Epithelial cell of prostate (primary cell): ENCODE measurements at places on chromosomes 1 and 21.

DNA sequence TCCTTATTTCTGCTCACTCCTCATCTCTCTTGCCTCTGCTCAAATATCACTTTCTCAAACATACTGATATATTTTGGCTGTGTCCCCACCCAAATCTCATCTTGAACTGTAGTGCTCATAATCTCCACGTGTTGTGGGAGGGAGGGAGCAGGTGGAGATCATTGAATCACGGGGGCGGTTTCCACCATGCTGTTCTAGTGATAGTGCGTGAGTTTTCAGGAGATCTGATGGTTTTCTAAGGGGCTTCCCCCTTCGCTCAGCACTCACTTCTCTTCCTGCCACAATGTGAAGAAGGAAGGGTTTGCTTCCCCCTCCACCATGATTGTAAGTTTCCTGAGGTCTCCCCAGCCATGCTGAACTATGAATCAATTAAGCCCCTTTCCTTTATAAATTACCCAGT, 26.6 kb downstream of the ZBTB8OS start:
- no peak for DNase-seq

DNA sequence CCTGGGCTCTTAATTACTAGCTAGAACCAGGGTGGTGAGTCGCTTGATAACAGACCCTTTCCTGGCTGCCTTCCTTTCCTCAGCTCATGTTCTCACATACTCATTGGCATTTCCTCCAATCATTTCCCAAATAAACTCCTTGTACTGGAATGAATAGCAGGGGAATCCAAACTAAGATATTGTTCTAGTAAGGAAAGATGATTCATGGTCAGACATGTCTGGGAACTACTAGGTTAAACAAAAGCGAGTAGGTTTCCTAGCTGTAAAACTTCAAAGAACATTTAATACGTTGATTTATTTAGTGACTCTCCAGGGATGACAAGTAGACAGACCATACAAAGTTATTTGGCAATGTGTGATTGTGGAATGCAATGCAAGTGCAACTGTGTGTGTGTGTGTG, 121.2 kb upstream of the KCNJ6 start:
- DNase-seq, result peak; percentile 61

DNA sequence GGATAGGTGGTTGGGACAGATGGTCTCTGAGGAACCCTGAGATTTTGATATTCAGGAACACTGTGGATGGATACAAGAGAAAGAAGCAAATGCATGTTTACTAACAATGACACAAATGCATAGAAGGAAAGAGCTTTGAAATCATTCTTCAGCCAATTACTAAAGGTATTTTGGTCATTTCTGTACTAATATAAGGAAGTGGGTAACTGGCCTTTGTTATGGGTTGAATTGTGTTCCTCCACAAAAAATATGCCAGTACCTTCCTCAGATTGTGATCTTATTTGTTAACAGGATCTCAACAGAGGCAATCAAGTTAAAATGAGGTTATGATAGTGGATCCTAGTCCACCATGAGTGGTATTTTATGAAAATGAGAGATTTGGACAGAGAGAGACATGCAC, 68.7 kb upstream of the KCNA3 start:
- DNase-seq, result no peak

DNA sequence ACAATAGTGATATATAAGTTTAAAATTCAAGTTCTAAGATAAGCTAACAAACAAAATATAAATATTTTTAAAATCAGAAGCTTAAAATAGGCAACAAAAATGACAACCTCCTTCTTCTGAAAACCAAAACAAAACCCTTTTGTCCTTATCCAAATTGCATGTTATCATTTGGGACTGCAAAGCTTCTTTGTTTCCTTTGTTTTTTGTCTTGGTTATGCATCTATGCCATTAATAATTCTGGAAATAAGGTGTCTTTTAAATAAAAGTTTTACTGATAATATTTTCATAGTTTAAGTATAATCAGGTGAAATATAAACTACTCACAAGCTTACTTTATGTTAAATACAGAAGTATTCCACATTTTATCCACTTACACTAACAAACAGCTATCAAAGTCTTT, 20.5 kb downstream of the ADSS2 start:
- DNase-seq, result no peak

- DNase-seq, result no peak
These were observed 152.2 kb downstream of the NFIA start for GRCh38 chr1:61234587-61234919.

DNA sequence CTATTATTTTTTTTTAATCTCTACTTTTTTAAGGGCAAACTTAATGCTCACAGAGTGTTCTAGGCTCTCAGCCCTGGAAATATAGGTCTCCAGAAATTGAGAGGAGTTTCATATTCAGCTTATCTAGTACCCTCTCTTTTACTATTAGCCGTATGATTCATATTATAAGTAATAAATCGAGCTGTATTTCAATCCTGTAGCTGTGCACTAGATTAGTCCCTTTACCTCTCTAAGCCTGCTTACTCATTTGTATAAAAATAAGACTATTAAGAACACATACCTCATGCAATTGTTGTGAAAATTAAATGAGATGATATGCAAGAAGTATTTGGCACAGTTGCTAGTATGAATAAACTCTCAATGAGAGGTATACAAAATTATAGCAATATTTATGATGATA, 128.2 kb upstream of the HOOK1 start:
- no peak for DNase-seq

- no peak for DNase-seq
These were observed 3.3 kb downstream of the NCF2 start for GRCh38 chr1:183586926-183587325.

DNA sequence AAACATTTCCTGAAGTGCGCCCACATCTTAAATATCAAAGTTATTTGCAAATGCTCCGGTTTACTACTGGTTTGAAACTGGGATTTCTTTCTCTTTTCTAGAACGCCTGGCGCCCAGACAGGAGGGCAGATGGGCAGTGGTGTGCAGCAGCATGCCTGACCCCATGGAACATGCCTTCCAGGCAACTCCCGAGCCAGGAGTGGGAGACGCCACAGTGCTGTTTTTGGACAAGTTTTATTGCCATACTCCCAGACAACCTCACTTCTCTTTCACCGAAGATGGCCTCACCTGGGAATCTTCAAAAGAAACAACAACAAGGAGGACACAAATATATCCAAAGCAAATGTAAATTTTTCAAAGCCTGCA, 21.5 kb downstream of the UBE2G2 start:
- DNase-seq, result no peak

DNA sequence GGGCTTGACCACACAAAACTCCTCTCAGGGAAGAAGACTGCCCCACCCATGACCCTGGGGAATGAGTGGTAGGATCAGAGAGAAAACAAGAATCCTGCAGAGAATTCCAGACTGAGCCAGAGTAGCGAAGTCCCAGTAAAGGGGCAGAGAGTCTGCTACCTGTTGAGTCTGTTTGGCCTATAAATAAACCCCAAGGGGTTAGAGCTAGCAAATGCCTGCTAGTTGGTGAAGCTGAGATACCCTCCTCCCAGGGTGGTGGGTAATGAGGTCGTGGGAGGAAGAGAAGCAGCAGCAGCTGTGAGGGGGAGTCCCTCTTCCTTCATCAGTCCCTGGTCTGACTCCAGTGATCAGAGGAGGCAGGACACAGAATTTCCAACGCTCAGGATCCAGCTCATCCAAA, 2.5 kb downstream of the TRAF3IP3 start:
- DNase-seq, result no peak

DNA sequence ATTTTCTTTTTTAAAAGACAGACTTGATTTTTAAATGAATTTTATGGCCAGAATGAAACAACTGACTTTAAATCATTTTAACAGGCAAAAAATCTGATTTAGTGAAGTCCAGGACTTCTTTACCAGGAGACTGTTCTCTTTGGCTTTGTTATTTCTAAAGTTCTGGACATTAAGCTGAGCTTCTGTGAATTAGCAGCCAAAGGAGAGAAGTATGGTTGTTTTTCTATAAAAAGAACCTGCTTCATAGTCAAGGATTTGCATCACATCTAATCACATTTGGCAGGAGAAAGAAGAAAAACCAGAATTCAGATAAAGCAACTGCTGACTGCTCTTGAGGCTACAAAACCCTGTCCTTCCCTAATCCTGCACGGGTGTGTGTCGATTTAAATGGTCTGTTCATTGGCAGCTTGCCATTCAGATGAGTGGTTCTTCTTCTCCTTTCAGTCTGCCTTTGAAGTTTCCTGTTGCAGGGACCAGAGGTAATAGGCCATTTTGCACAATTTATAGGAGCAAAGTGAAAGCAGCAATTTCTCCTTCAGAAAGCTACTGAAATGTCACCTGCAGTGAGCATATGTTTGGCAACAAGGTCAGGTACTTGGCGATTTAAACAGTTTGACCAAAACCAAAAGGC, 215.4 kb downstream of the OLFM3 start:
- DNase-seq, result no peak

GRCh38 chr1:22575532-22576149, 12.4 kb downstream of the EPHA8 start:
- DNase-seq, result no peak

- peak; percentile 86 for DNase-seq
These were observed 9.9 kb upstream of the NCF2 start for GRCh38 chr1:183600136-183600535.

GRCh38 chr1:8563944-8564537, 246.1 kb downstream of the SLC45A1 start:
- no peak for DNase-seq

- DNase-seq, result no peak
These were observed 815.1 kb downstream of the NCAM2 start for GRCh38 chr21:21813289-21813688.

GRCh38 chr1:57431400-57431799, 7.5 kb upstream of the DAB1 start:
- no peak for DNase-seq

GRCh38 chr1:242586360-242586680, 61.8 kb upstream of the PLD5 start:
- DNase-seq, result no peak
